ENCODE measurements at places on chromosomes 4 and X.

DNA sequence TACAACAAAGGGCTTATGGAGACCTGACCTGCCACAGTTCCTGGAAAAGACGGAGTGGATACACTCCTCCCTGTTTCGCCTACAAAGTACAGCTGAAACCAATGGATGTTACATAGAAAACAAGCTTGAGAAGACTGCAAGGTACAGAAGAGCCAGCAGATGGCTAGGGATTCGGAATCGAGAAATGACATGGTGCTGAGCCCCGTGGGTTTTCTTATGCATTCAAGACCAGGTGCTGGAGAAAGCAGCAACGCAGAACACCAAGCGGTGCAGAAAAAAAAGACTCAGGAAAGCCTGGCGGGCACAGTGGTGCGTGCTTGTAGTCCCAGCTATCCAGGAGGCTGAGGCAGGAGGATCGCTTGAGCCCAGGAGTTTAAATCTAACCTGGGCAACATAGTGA lies 13.8 kb downstream of the TIMM17B start:
- no peak for DNase-seq

DNA sequence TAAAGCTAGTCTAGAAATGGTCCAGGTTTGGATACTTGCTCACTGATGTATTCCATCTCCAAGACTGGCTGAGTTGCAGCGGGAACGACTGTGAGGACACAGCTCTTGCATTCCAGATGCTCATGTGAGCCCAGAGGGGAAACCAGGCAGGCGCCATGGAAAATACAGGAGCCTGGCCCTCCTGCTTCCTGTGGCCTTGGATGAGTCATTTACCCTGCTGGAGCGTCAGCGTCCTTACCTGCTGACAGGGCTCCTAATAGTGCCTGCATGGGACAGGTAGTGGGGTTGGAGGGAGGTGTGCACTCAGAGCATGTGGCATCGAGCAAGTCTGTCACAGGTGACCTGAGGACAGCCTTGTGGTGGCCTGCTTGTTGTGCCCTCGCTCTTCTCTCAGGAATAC lies 69.4 kb downstream of the NSG1 start:
- no peak for DNase-seq

- DNase-seq: no peak
Observed at GRCh38 chr4:98605216-98605615, 53.2 kb downstream of the TSPAN5 start.

- no peak for DNase-seq
Observed at GRCh38 chr4:88729146-88729760, 31.6 kb upstream of the NAP1L5 start.

DNA sequence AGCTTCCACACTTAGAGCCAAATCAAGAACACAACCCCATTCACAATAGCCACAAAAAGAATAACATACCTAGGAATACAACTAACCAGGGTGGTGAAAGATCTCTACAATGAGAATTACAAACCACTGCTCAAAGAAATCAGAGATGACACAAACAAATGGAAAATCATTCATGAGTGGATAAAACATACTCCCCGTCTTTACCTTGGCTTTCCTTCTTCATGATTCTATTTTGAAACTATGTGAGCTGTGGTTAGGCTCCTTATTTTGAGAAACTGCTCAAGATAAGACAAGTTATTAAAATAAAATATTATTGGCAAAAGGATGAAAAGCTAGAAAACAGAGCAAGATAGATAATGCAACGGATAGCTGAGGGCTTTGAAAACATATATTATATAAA lies 598.1 kb upstream of the FAT1 start:
- DNase-seq: no peak

DNA sequence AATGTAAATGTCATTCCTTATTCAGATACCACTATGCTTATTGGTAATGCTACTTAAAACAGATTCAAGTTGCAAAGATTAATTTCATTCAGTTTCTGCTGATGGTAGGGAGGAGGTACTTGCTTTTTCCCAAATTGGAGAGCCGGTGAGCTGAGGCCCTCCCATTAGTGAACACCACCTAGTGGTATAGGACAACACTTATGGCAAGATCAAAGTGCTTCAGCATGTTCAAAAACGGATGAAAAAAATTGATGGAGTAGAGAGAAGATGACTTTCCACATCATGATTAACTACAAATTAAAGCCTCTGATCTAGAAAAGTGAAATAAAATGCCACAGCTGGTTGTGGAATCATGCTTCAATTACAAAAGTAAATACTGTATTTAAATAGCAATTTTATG lies 112.9 kb downstream of the MBNL3 start:
- DNase-seq: no peak

DNA sequence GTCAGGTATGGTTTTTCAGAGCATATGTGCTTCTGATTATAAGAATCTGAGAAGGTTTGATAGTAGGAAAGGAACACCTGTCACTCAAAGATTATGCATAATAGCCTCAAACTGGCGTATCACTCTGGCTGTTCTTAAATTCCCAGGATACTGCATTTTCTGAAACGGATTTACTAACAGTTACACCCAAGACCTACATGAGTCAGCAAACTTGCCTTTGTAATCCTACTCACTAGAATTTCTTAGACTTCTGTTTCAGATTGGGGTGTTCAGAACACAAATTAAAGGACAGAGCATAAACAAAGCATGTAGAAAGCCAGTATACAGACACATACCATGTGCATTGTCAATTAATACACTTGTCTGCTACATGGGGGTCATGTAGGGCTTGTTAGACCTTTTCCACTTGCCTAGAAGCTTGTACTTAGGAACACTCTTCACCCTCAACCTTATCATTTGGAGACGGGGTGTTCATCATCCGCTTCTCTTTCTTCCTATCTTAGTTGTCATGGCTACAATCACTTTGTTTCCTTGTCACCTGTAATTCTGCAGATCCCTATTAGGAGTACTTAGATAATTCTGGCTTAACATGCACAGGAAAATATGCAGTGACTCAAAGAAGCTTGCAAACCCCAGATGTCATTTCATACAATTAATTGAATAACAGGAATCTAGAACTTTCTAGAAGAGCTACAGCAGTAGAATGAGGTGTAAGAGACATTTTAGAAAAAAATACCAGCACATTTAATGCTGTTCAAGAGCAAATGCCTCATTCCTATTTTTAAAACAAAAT lies 593.0 kb upstream of the TENM3 start:
- DNase-seq: no peak

DNA sequence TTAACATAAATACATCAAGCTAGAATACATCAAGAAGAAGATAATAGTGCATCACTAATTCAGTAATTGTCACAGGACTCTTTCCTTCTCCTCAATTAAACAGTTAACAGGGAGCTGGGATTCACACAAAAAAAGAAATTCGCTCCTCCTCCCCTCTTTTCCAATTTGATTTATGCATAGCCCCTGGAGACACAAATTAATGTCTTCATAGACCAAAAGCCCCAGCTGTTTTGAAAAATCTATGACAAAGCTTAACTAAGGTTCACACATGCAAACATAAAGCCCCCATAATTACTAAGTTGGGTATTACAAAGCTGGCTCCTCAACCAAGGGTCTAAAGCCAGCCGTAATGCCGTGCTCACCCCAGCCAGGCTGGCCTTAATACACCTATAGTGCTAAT lies 61.2 kb downstream of the ENOX2 start:
- DNase-seq: no peak

- no peak for DNase-seq
Observed at GRCh38 chr4:53931461-53931961, 132.9 kb downstream of the CHIC2 start.

- DNase-seq: no peak
Observed at GRCh38 chr4:56739066-56739777, 58.1 kb upstream of the HOPX start.

DNA sequence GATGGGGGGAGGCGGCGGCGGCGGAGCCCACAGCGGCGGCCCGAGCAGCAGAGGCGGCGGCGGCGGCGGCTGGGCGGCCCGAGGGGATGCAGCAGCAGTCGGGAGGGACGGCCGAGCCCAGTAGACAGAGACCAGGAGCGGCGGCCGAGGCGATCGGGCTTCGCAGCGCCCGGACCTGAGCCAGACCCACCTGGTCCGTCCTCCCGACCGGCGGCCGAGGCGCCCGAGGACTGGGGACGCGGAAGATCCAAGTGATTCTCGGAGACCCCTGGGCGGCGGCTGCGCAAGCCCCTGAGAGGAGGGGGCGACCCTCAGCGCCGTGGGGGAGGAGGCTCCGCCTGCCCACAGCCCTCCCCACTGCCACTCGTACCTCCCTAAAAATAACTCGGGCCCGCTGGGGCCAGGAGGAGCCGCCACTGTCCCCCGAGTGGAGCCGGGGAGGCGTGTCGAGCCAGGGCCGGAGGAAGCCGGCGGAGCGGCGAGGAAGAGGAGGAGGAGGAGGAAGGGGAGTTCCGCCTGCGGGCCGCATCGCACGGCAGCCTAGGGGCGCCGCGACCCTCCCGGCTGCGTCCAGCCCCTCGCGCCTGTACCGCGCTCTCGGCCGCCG lies 608 bp downstream of the RAPGEF2 start:
- DNase-seq: no peak

DNA sequence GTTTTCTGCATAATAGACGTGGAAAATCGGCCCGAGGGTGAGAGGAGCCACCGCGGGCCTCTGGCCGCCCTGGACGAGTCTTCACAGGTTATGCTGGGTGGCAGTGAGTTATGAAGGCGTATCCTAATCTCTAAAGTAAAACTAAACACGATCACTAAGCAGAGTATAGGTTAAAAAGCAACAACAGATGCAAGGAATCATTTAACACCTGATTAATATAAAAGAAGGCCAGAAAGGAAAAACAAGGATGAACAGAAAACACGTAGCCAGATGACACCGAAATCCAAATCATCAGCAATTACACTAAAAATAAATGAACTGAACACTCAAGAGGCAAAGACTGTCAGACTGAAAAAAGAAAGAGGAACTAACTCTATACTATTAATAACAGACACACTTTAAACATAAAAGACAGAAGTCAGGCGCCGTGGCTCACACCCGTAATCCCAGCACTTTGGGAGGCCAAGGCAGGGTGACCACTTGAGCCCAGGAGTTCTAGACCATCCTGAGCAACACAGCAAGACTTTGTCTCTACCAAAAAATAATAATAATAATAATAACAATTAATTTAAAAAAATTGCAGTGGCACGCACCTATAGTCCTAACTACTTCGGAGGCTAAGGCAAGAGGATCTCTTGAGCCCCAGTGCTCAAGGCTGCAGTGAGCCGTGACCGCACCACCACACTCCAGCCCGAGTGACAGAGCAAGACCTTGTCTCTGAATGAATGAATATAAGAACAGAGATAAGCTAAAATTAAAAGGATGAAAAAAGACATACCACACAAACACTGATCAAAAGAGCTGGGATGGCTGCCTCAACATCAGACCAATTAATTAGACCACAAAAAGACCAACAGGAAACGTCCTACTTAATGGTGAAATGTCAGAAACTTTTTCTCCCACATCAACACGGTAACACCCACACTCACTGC lies 30.0 kb downstream of the CTBP1 start:
- no peak for DNase-seq

- DNase-seq: no peak
Observed at GRCh38 chr4:161906836-161907589, 256.8 kb downstream of the FSTL5 start.

DNA sequence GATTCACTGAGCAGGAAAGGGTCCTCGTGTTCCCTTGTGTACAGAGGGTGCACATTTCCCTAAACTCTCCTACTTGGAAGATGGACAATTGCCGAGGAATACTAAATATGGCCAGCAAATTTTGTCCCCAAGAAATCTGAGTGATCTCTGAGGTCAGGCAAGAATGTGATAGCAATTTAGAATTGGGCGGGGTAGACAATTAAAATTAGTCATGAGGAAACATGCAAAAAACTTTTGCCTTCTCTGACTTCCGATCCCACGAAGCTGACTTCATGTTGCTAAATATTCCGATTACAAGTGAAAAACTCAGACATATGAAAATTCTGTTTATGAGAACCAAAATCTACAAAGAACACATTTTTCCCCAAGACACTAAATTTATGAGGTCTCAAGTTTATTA lies 453.9 kb upstream of the ZFP42 start:
- DNase-seq: peak; percentile 16

DNA sequence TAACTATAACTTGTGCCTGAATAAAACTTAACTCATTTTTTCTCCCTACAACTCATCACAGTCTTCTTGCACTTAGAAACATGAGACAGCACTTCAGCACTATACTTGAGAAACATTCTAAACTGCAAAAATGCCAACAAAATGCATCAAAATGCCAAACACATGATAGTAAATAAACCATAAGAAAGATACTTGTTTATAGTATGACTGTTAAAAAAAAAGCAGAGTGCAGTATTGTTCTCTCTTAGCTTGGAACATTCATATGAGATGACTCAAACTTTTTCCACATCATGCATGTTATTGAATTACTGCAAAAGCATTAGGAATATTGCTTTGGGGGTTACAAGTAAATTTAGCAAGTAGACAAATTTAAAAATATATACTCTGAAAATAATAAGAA lies 135.7 kb upstream of the ANXA10 start:
- DNase-seq: no peak

- DNase-seq: no peak
Observed at GRCh38 chr4:117874216-117874615, 160.1 kb upstream of the NDST3 start.

DNA sequence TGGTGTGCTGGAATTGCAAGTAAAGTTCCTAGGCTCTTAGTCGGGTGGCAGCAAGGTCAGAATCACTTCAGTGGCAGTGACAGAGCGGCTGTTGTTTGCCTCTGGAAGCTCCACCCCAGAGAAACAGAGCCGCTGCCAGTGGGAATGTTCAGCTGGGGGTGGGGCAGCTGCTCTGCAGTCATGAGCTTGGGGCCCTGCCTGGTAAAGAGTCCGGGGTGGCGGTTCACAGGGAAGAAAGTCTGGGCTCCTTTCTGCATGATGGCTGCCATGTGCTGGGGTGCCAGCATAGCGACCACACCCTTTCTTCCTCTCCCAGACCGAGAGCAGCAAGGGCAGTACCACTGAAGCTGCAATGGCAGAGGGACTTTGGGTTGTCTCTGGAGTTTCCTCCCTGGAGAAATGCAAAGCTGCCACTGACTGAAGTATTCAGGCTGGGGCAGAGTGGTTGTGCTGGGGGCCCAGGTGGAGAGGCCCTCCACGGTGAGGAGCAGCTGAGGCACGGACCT lies 108.8 kb upstream of the CENPE start:
- no peak for DNase-seq

- DNase-seq: no peak
Observed at GRCh38 chr4:124804584-124804983, 92.1 kb upstream of the ANKRD50 start.

DNA sequence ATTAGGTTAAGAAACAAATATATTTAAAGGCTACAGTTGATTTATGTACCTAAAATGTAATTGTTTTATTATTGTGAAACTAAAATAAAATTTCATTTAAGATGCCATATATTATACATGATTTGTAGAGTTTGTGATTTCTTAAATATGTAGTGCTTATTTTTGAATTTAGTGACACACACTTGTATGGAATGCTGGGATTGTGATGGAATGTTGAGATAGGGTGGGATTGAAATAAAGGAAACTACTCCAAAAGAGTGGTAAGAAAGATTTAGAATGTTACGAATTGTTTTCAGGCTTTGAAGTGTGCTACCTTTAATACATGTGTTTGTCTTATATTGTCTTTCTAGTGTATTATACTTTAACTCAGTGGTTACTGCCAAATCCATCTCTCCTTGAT lies 330.3 kb upstream of the PITX2 start:
- DNase-seq: no peak
